ENCODE measurements at places on chromosomes 12 and 14.

DNA sequence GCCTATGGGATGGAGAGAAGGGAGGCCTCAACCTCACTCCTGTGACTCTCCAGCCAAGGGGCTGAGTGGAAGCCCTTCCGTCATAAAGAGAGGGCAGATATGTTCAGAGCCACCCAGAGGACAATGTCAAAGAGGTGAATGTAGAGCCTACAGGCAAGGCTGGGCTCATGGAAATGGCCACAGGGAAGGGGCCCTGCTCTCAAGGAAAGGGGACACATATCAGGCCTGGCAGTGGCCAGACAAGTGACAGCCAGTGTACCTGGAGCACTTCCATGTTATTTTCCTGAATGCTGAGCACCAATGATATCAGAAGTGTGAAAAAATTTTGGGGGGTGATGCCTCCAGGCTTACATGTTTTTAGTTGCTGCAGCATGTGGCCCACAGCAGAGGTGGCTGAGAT, 36.6 kb upstream of the DDX11 start:
- DNase-seq = no peak

- no peak for DNase-seq
These were observed 34.0 kb downstream of the GRIN2B start for GRCh38 chr12:13947276-13947946.

GRCh38 chr12:46788072-46788887, 37.5 kb downstream of the SLC38A4 start:
- DNase-seq = no peak

DNA sequence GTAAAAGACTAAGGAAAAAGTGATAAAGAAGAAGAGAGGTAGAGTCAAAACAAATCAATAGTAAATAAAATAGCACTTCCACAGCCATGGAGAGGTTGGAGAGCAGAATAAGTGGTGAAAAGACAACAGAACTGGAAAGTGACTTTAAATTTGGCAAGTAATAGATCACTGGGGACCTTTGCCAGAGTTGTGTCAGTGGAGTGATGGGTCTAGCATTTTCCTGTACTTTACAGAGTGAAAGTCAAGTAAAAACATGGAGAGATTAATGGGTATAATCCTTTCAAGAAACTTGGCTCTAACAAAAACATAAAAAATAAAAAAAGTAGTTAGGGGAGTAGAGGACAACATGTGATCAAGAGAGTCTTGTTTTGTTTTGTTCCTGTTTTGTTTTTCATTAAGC, 502.2 kb upstream of the RPL10L start:
- DNase-seq = no peak

GRCh38 chr14:23344481-23344880, 8.2 kb downstream of the SLC22A17 start:
- no peak for DNase-seq

- no peak for DNase-seq
These were observed 48.4 kb downstream of the GALNT9 start for GRCh38 chr12:132281038-132281437.

DNA sequence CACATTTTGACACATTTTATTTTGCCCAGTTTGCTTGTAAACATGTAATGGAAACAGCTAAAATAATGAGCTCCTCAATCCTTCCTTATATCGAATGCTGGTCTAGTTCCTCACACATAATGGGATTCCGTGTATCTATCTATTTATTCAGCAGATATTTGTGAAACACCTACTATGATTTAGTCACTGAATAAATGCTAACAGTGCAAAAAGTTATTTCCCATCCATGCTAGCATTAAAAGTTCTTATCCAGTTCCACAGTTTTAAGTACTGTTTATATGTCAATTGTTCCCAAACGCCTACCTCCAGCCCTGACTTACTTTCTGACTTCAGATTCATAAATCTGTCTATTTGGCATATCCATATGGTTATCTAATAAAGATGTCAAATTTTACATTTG, 1788.7 kb upstream of the FLRT2 start:
- no peak for DNase-seq

GRCh38 chr12:20807192-20808080, 3.1 kb upstream of the SLCO1B3 start:
- no peak for DNase-seq

GRCh38 chr12:131443019-131444000, 267.6 kb upstream of the SFSWAP start:
- DNase-seq = no peak

DNA sequence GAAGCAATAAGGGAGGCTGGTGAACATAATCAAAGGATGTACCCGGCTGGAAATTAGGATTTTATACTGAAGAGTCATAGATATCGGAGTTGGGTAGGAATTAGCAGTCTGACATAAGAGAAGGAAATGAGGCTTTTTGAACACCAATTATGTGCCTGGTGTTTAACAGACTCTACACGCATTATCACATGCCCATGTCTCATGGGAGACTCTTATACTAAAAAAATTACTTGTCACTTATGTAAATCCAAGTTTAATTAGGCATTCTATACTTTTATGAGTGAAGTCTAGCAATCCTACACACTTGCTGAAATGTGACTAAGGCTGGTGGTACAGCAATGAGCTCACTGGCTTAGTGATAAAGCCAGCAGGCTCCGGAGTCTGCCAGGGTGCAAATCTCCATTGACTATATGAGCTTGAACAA, 93.5 kb downstream of the NUAK1 start:
- DNase-seq = no peak

DNA sequence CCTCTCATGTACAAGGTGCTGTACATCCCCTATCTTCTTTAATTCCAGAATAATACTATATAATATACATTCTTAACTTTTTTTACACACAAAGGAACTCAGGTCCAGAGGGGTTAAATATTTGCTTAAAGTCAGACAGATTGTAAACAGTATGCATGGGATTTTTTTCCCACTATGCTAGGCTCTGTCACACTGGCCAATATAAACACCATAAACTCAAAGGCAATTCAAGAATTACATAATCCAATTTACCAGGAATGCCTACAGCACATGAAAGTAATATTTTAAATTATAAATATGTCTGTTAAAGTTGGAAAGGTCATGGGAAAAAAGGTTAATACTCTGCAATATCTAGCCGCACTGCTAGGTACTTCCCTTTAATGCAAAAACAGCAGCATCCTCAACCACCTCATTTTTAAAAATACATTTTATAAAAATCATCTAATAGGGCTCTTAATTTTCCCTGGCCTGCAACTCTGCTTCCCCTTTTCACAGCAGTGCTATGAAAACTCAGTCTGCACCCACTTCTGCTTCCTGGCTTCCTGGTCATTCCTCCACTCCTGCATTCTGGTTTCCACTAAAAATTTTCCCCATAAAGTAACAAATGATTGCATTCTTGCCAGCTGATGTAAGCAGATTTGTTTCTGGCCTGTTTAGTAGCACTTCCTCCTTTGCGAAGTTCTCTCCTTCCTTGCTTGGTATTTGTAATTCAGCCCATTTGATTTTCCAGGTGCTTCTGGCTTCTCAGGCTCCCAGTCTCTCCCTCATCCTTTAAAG, 128.1 kb downstream of the ITPR2 start:
- DNase-seq = no peak

DNA sequence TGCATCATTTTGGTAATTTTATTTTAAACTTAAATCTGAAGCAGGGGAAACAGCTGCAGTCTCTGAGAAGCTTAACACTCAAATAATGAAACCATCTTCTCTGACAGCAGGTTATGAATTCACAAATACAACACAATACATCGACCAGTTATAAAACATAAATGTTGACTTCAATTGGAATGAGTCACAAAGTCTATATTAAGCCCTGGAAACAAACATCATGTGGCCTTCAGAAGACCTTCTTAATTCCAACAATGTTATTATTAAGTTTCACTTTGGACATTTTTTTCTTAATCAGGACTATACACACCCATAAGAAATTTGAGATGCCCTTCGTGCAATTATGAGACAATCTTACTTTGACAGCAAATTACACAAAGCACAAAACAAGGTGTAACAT, 68.9 kb downstream of the CEP128 start:
- DNase-seq = no peak

GRCh38 chr12:19131025-19131444, 1.5 kb downstream of the PLEKHA5 start:
- no peak for DNase-seq

GRCh38 chr12:1848745-1849144, 28.4 kb downstream of the LRTM2 start:
- no peak for DNase-seq

- no peak for DNase-seq
These were observed 38.3 kb upstream of the PRB2 start for GRCh38 chr12:11433664-11434063.
